ENCODE measurements at places on chromosomes 1 and 21.

- no peak for DNase-seq
Measured at GRCh38 chr1:226489718-226490425, 58.7 kb upstream of the STUM start.

- DNase-seq, result no peak
Measured at GRCh38 chr1:101295209-101295608, 58.4 kb downstream of the S1PR1 start.

DNA sequence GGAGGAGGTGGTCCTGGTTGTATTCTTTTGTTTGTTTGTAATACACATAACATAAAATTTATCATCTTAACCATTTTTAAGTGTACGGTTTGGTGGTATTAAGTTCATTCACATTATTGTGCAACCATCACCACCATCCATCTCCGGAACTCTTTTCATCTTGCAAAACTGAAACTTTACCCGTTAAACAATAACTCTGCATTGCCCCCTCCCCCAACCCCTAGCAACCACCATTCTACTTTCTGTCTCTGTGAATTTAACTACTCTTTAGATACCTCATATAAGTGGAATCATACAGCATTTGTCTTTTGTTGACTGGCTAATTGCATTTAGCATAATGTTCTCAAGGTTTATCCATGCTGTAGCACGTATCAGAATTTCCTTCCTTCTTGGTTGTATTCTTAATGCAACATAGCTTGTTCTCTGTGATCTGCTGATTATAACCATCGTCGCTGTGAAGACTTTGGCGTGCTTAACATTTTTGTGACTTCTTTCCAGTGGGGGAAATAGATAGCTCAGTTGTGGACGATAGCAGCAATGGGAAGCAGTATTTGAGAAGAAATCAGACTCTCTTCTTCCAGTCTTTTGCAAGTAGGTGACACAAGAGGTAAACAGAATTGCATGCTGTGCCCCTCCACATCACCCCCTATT lies 117.5 kb upstream of the HOOK1 start:
- DNase-seq, result no peak

DNA sequence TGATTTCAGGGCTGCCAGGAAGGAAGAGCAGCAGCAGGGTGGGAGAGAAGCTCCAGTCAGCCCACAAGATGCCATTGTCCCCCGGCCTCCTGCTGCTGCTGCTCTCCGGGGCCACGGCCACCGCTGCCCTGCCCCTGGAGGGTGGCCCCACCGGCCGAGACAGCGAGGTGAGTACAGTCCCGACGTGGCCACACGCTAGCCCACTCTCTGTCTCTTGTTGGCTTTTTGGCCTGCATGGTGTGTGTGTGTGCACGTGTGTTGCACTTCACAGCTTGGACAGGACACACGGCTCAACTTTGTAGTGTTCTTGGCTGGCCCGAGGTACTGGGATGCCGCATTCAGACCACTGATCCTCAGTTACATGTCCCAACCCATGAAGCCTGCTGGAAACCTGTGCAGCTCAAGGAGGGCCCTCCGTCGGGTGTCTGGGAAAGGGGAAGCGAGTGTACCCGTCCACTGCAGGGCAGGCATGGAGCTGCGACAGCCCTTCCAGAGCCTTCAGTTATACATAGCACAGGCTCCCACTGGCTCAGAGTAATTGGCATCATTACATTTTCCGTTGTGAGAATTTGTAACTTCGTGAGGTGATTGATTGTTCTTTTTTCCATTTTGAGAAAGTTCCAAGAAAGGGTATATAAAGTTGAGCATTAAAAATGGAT lies 454 bp downstream of the CORT start:
- DNase-seq, result no peak

DNA sequence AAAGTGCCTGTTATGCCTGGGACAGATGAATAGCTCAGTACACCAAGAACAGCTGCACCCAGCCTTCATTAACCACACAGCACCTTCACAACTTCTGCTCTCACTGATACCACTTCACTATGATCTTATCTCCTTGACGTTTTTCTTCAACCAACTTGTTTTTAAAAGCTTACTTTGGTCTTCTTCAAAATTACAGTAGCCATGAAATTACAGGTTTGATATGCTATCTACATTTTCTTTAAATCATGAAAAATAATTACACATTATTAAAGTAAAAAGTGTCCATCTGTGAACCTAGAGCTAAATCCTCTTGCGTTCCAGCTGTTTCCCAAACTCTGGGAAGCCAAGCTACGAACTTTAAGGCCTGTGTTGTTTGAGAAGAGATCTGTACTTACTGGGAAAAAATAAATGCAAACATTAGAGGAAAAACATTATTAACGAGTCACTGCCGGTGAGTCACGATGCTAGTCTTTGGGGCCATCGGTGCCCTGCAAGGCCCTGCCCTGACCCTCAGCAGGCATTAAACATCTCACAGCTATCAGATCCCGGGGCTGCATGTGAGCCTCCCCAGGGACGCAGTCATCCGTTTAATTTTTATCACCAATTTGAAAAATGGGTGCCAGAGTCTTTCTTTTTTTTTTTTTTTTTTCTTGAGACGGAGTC lies 56.3 kb upstream of the GPR153 start:
- DNase-seq, result no peak

DNA sequence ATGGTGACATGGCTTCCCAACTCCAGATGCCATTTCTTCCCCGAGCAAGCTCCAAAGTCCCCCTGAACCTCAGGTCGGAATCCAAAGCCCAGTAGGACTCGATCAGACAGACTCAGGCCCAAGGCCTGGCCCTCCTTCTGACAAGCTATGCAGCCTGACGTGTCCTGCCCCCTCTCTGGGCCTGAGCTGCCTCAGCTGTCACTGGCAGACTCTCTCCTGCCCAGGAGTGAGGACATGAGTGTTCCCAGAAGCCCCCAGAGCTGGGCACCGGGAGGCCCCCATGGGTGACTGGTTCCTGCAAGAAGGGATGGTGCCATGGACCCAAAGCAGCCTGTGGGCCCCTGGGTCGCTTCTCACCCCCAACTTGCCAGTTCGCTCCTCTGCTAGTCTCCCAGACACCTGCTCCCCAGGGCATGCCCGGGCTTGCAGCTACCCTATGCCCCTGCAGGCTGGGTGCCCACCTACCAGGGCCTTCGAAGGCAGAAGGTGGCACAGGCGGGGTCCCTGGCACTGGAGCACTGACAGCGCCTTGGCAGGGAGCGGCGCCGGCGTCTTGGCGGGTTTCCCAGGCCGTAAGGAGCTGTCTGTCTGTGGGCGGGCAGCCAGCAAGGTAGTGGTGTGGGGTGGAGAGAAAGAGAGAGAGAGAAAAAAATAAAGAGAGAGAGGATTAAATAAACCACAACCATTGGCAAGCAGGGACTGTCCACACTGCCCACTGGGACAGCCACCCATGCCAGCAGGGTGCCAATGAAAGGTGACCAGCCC lies 2.3 kb downstream of the EDN2 start:
- DNase-seq, result peak; percentile 90

- DNase-seq, result no peak
Measured at GRCh38 chr1:110967256-110967655, 3.5 kb upstream of the LRIF1 start.

- DNase-seq, result no peak
Measured at GRCh38 chr1:198641966-198642668, 3.3 kb downstream of the PTPRC start.

- no peak for DNase-seq
Measured at GRCh38 chr1:152543820-152544219, 22.8 kb downstream of the LCE3E start.

GRCh38 chr1:212689196-212689725 lies 10.4 kb downstream of the BATF3 start:
- no peak for DNase-seq

DNA sequence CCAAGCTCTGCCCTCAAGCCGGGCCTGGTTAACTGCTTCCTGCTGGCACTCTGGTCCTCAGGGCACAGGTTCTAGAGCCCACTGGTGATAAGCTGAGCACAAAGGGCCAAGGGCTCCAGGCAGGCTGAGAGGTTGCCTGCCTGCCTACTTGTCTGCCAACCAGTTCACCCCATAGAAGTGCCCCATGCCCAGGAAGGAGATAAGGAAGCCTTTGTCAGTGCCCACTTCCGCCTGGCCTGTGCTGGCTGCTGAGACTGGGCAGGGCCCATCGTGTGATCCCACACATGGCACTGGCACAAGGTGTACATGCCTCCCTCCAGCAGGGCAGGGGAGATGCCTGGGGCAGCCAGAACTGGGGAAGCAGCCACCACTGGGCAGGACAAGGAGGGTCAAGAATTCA lies 24.1 kb downstream of the SLC9A1 start:
- no peak for DNase-seq

- DNase-seq, result no peak
Measured at GRCh38 chr1:101428562-101428961, 191.7 kb downstream of the S1PR1 start.

DNA sequence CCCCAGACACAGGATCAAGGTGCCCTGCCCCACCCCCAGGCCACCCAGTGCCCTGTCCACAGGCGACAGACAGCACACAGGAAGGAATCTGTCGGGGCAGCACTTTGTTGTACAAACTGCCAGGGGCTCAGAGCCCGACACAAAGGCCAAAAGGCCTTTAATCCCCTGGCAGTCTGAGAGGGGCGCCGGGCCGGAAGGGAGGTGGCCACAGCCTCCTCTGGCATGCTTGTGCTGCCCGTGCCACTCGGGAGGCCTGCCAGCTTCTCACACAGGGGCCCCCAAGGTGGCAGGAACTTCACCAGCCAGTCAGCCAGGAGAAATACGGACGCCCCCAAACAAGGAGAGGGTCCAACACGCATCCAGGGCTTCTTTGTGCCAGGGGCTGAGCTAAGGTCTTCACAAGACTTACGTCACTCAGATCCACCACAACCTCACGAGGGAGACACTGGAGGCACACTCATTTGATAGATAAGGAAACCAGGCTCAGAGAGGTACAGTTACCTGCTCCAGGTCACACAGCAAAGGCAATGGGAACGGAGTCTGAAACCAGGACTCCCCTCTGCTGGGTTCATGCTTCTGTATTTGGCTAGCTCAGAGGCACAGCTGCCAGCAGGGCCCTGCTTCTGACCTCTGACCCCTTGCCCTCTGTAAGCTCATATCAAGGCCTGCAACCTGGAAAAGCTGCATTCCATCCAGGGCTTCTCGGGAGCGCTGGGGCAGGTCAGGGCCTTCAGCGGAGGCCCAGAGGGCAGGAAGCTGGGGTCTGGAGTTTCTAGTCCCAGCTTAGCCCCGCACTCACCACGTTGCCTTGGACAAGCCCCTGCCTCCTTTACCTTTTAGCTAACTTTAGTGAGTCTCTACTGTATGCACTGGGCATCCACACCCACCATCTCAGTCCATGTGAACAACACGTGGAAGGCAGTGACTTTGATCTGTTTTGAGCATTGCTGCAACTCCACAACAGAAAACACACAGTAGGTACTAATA lies 34.8 kb downstream of the HSPG2 start:
- no peak for DNase-seq

DNA sequence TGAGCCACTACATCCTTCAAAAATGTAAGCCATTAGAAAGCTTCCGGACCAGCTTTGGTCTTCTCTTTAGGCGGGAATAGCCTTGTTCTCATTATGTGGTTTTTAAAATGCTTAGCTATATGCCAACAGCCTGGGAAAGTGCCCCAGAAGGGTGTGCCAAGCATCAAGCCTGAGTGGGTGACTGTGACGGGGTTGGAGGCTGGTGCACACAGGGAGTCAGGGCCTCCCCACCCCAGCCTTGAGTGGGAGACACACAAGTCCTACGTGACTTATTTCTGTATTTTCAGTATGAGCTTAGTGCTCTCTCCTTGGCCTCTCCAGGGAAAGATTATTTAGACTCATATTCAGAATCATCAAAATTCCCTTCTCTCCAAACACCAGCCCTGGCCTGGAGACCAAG lies 9.8 kb downstream of the UBASH3A start:
- no peak for DNase-seq

GRCh38 chr1:174890024-174890423 lies 109.7 kb upstream of the CACYBP start:
- no peak for DNase-seq

DNA sequence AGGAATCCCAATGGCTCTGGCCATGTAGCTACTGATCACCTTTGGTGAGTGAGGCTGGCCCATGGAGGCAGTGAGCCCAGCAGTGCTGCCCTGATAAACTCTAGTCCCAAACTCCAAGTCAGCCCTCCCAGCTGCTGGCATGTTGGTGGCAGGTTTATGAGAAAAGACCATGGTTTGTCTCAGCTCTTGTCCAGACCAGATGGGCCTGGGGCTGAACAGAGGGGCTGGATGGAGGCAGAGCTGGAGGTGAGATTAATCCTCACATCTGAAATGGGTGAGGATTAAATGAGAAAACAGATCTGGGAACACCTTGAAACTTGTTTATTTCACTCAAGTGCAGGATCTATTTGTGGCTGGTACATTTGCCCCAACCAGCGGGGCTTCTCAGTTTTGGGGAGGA lies 3.2 kb downstream of the TMEM269 start:
- DNase-seq, result no peak

GRCh38 chr1:211632808-211633523 lies 42.5 kb downstream of the NEK2 start:
- DNase-seq, result peak; percentile 44

- no peak for DNase-seq
Measured at GRCh38 chr1:183600634-183601033, 10.4 kb upstream of the NCF2 start.

GRCh38 chr1:153792631-153793041 lies 17.4 kb downstream of the SLC27A3 start:
- DNase-seq, result no peak

DNA sequence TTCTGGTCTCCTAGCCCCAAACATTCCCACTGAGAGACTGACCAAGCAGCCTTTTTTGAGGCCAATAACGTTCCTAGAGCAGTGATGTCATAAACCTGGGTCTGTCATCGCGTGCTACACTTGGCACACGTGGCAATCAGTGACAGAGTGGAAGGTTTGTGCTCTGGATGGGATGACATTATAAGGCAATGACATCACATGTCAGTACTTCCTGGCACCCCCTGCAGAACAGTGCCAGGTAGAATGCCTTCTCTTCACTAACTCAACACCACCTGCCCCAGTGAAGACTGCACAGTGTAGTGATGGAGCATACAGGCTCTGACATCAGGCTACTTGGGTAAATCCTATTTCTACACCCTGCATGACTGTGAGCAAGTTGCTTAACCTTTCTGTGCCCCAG lies 5.4 kb upstream of the ZNF648 start:
- DNase-seq, result no peak

GRCh38 chr1:203395751-203396150 lies 44.8 kb upstream of the FMOD start:
- no peak for DNase-seq

- DNase-seq, result no peak
Measured at GRCh38 chr21:17460094-17460493, 52.7 kb upstream of the CXADR start.

DNA sequence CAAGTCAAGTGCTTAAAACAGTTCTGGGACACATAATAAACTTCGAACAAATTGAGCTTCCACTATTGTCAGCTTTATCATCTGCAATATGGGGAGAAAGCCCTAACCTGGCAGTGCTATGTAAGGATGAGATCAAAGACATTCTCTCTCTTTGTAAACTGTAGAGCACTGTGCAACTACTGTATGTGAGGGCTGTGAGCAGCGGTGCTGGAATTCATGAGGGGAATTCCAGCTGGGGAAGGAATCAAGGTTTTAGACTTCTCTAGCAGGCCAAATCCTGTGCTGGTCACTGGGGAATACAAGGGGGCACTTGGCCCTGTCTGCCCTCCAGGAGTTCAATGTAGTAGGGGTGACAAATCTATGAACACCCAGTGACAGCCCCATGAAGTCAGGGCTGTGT lies 9.3 kb downstream of the FAM151A start:
- DNase-seq, result no peak

GRCh38 chr1:30706528-30706927 lies 16.9 kb downstream of the MATN1 start:
- no peak for DNase-seq

- no peak for DNase-seq
Measured at GRCh38 chr1:223231011-223231572, 88.0 kb upstream of the TLR5 start.

Measured in G401 (cell line).